ENCODE measurements at places on chromosomes 2 and 18. TPM values are rescaled to one million over a fixed set of nuclear protein-coding genes. Genes with fewer than 3 reads are reported as not detected.

DNA sequence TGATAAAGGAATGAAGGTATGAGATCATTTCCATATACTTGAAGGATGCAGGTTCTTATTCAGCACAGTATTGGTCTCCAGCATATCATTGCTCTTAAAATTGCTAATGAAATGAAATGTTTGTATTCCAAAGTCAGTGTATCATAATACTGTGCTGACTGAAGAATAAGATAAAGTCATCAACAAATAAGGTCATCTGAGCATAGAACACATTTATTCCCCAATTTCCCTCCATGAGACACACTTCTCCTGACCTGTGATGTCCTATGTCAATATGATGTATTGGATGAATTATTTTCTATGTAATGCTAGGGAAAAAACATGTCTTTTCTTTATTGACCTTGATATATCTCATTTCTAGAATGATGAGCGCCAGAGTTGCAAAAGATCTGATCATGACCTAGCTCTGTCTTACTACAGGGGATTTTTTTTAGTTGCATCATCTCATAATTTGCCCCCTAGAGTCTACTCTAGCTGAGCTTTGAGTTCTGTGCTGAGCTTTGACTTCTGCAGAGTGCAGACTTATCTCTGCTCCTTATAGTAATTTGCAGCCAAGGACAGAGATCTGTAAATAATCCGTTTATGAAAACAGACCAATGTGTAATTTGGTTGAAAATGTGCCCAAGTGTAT is 859.8 kb downstream of the TRIB2 start:
- H3K4me3 ChIP-seq = no peak overlapping the region
- DNase-seq = no peak
- H3K27ac ChIP-seq = no peak overlapping the region
- H3K36me3 ChIP-seq = no peaks in the 10 kb centered on the region

DNA sequence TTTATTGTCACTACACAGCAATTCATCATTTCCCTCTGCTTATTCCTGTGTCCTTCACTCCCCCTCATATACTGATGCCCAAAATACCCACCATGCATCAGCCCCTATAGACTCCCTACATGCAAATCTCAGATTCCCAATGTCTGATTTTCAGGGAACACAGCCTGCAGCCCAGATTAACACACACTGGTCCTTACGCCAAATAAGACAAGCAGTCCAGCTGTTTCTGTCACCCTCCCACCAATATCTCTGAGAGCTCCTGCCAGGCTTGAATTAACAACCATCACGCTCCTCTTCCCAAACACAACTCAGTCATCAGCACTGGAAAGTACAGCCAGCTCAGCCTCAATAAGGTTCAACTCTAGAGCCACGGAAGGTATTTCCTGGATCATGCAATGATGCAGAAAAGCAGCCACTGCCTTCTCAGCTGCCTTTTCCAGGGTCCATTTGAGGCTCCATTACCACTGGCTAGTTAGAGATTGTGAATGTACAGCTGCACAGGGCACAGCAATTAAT is 39.0 kb upstream of the SLC35F5 start:
- no peak overlapping the region for H3K4me3 ChIP-seq
- H3K27me3 ChIP-seq = peaks cover 5% of the 10 kb centered on the region
- no peaks in the 10 kb centered on the region for H3K36me3 ChIP-seq
- no peak overlapping the region for H3K27ac ChIP-seq

- DNase-seq = peak; percentile 51
- H3K4me3 ChIP-seq = peak overlapping the region; percentile 99
- peaks cover 32% of the 10 kb centered on the region for H3K4me1 ChIP-seq
- peaks cover 12% of the 10 kb centered on the region for H3K36me3 ChIP-seq
- peaks cover 22% of the 10 kb centered on the region for H3K27me3 ChIP-seq
Observed at GRCh38 chr2:27049422-27050280, 1.8 kb upstream of the AGBL5 start.

The MROH2A gene
- total RNA-seq = not detected

All from neural crest cell (in vitro differentiated cells).